ENCODE measurements at places on chromosomes 4 and X.

GRCh38 chr4:25028851-25029250 lies 1.9 kb downstream of the LGI2 start:
- DNase-seq = no peak

GRCh38 chr4:73885574-73886267 lies 16.5 kb downstream of the CXCL1 start:
- no peak for DNase-seq

DNA sequence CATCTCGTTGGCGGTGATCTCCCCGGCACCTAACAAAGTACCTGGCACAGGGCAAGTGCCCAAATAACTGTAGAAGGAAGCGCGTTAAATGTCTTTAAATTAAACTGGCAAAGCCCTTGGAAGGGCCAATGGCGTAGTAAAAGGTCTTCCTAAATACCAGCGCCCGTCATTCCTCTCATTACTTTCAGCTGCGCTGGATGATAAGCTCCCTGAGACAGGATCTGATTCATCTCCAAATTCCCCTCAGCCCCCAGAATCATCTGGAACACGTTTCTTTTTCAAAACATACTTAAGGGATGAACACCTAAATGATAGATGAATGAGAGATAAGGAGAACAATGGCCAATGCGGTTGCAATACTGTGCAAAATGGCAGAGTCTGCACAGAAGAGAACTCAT lies 95.1 kb downstream of the AFAP1 start:
- DNase-seq = peak; percentile 74

DNA sequence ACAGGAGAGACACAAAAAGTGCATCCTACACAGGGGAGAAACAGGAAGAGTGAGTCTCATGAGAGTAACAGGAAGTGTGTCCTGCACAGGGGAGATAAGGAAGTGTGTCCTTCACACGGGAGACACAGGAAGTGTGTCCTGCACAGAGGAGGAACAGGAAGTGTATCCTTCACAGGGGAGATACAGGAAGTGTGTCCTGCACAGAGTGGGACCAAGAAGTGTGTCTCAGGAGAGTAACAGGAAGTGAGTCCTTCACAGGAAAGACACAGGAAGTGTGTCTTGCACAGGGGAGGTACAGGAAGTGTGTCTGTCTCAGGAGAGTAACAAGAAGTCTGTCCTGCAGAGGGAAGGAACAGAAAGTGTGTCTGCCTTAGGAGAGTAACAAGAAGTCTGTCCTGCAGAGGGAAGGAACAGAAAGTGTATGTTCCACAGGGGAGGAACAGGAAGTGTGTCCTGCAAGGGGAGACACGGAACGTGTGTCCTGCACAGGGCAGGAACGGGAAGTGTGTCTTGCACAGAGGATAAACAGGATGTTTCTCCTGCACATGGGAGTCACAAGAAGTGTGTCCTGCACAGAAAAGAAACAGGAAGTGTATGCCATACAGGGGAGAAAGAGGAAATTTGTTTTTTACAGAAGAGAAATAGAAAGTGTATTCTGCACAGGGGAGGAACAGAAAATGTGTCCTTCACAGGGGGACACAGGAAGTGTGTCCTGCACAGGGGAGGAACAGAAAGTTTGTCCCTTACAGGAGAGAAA lies 102.0 kb downstream of the ARSF start:
- no peak for DNase-seq

GRCh38 chr4:81549984-81550383 lies 78.3 kb upstream of the RASGEF1B start:
- DNase-seq = no peak

- DNase-seq = no peak
Measured at GRCh38 chr4:52665592-52665991, 6.5 kb upstream of the USP46 start.

- peak; percentile 67 for DNase-seq
Measured at GRCh38 chr4:163157157-163157556, 9.5 kb downstream of the NAF1 start.

- DNase-seq = peak; percentile 77
Measured at GRCh38 chr4:10582059-10582686, 102.4 kb downstream of the CLNK start.

DNA sequence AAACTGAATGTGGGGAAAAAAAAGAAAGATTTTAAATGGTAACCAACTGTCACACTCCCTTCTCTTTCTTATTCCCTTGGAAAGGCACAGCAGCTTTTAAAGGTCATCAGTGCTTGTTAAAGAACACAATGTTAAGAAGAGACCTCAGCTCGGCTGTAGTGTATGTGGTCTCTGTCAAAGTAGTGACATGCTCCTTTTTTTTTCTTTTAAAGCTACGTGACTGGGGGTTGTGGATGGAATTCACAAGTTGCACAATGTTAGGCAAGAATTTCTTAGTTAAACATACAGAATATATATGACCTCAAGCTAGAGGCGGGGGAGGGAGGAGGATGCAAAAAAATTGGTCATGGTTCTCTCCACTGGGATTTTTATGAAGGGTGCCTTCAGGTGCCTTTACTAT lies 45.6 kb downstream of the OCRL start:
- no peak for DNase-seq

- DNase-seq = peak; percentile 95
Measured at GRCh38 chr4:186726426-186727168, 2.9 kb upstream of the FAT1 start.

DNA sequence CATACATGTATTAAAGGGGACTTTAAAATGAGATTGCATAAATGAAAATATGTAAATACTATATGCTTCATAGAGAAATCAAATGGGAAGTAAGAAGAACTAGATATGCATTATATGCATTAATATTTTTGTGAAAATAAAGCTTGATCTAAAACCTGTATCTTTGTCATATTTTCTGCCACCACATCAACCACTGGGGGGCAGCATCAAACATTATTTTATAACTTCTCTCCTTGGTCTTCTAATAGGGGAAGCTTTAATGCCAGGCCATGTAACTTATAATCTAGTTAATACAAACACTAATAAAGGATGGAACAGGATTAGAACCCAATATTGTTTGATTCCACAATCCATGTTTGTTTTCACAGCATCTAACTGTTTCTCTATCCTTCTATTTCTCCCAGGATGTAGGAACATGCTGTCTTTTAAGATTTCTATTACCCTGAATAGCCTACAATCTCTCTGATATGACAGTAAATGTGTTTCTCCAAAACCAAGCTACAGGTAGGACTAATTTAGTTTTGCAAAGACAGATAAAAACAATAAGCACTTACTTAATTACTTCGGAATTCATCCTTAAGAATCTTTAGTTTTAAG lies 10.0 kb downstream of the QRFPR start:
- DNase-seq = peak; percentile 58

- no peak for DNase-seq
Measured at GRCh38 chr4:143347484-143348111, 10.9 kb downstream of the GAB1 start.

- DNase-seq = peak; percentile 30
Measured at GRCh38 chrX:30302956-30303355, 6.2 kb downstream of the NR0B1 start.

DNA sequence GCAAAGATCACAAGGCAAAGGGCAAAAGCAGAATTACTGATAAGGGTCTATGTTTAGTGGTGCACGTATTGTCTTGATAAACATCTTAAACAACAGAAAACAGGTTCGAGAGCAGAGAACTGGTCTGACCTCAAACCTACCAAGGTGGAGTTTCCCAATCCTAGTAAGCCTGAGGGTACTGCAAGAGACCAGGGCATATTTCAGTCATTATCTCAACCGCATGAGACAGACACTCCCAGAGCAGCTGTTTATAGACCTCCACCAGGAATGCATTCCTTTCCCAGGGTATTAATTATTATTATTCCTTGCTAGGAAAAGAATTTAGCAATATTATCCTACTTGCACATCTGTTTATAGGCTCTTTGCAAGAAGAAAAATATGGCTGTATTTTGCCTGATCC lies 51.5 kb downstream of the NPNT start:
- no peak for DNase-seq

- DNase-seq = no peak
Measured at GRCh38 chr4:112214390-112215264, 17.0 kb upstream of the AP1AR start.

Measured in astrocyte of the hippocampus (primary cell).